ENCODE measurements at places on chromosomes 4 and X.
A peak's percentile ranks its signal among the peaks of the same experiment; 100 is the strongest.

DNA sequence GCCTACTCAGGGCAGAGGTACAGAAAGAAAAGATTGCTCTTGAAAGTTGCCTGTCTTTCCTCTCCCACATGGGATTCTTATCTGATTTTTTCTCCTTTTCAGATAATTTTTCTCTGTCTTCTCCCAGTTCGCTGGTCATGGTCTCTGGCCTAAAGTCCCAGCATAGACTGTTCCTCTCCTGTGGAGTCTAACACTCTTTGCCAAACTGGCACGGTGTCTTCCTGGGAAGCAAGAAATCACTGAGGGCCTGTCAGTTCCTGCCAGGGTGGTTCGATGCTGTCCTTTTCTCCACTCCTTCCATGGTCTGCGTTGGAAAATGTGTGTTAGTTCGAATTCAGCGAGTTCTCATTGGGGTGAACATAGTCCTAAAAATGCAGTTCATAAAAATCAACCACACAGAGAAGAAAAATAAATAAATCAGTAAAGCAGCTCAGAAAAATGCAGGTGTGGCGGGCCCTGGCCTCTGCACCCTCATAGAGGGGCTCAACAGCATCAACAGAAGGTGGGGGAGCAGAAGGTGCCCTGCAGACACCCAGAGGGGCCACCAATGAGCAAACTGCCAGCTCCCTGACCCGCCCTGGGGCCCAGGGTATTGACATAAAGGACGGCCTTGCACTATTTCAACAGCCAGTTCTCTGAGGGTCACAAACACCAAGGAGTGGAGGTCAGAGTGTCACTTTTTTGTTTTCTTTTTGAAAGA, 2.1 kb downstream of the RGN start:
- no peak overlapping the region for H3K4me3 ChIP-seq
- no peaks in the 10 kb centered on the region for H3K4me1 ChIP-seq
- DNase-seq: no peak
- no peak overlapping the region for H3K27ac ChIP-seq

GRCh38 chr4:1967512-1968149, 41.1 kb downstream of the NELFA start:
- H3K27me3 ChIP-seq: no peaks in the 10 kb centered on the region
- H3K36me3 ChIP-seq: peaks cover 63% of the 10 kb centered on the region
- DNase-seq: no peak
- no peaks in the 10 kb centered on the region for H3K4me1 ChIP-seq

GRCh38 chr4:146437778-146438177, 84.0 kb downstream of the SLC10A7 start:
- no peak for DNase-seq
- peaks cover 7% of the 10 kb centered on the region for H3K36me3 ChIP-seq

GRCh38 chrX:3791449-3791848, 78.0 kb upstream of the PRKX start:
- no peaks in the 10 kb centered on the region for H3K36me3 ChIP-seq
- no peak overlapping the region for H3K27ac ChIP-seq
- H3K27me3 ChIP-seq: peaks cover 12% of the 10 kb centered on the region
- no peak for DNase-seq
- peaks cover 2% of the 10 kb centered on the region for H3K4me1 ChIP-seq

DNA sequence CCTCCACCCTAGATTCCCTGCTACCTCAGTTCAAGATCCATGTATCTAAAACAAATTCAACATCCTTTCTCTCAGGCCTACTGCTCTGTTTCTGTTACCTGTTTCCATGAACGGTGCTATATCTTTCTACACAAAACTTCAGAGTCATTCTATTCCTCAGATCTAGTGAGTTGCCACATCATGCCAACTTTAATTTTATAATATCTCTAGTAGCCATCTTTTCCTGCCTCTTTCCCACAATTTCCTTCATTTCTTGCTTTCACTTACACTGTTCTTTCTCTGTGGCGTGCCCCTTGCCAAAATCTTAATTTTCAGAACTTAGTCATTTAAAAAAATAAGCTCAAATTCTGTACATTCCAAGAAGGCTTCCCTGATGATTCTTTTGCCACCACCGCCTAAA, 15.2 kb downstream of the GUCY1A1 start:
- H3K27me3 ChIP-seq: peaks cover under 1% of the 10 kb centered on the region
- no peaks in the 10 kb centered on the region for H3K36me3 ChIP-seq
- H3K4me3 ChIP-seq: no peak overlapping the region
- no peak overlapping the region for H3K27ac ChIP-seq
- DNase-seq: no peak

DNA sequence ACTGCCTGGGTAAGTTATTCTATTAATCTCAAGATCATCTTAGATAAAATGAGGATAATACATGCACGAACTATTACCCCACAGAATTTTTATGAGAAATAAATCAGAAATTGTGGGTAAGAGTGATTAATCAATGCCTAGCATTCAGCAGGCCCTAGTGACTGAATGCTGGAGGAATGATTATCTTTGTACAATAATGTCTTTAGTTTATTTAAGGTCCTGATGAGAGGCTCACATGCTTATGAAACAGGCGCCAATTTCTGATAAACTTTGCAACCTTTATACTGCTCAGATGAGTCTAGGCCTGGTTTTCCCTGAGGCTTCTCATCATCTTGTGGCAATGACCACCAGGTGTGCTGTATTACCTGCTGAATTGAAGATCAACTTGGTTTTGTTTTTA, 27.8 kb upstream of the BMP2K start:
- no peaks in the 10 kb centered on the region for H3K27me3 ChIP-seq
- no peaks in the 10 kb centered on the region for H3K36me3 ChIP-seq
- DNase-seq: no peak
- H3K27ac ChIP-seq: no peak overlapping the region
- H3K4me3 ChIP-seq: no peak overlapping the region

- no peak overlapping the region for H3K4me3 ChIP-seq
- DNase-seq: no peak
- no peak overlapping the region for H3K27ac ChIP-seq
Observed at GRCh38 chrX:136221851-136222513, 29.2 kb downstream of the MAP7D3 start.

- H3K27ac ChIP-seq: no peak overlapping the region
- H3K27me3 ChIP-seq: peaks cover 38% of the 10 kb centered on the region
- DNase-seq: no peak
- no peak overlapping the region for H3K4me3 ChIP-seq
- no peaks in the 10 kb centered on the region for H3K36me3 ChIP-seq
- H3K4me1 ChIP-seq: no peaks in the 10 kb centered on the region
Observed at GRCh38 chr4:52081216-52081615, 30.1 kb downstream of the SPATA18 start.

DNA sequence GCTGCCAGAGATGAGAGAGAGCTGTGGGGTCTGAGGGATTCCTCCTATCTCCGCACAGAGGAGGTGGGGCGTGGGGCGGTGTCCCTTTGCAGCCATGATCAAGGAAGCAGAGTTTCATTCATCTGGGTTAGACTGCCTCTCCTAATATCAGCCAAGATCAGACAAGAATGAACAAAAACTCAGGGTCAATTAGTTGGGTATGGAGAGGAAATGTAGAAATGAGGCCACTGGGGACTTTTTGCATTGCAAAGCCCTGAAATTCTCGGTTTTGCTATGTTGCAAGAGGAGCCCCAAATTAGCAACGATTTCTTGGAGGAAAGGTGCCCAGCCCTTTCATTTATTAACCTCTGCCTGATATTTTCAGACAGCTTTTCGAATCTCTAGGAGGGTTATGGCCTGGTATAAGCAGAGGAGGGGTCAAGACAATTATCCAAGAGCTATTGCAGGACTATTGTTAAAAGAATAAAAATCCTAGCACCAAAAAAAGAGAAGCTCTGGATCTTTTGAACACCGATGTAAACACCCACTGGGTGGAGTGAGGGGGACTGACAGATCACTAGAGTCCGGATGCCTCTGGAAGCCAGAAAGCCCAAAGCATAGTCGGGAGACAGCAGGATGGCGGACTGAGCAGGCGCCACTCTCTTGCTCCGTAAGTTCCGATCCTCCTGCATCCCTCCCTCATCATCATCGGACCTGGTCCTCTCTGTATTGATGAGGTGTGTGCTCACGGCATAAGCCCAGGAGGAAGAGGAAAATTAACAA, 34.4 kb upstream of the ACSL1 start:
- no peaks in the 10 kb centered on the region for H3K36me3 ChIP-seq
- no peak for DNase-seq
- H3K27me3 ChIP-seq: no peaks in the 10 kb centered on the region

DNA sequence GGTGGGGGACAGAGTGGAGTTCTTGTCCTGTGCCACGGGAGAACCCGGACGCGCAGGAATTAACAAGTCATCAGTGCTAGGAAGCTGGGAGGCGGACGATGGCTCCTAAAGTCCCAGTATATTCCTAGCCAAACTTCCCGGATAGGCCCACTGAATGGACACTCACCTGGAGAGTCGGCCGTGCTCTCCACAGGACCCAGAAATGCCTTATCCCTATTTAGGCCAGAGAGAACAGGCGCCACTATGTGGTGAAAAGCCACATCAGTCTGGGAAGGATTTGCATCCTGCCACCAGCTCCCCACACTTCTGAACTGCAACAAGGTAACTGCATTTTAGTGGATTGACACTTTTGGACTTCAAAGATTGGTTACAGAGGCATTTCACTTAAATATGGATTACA, 1.1 kb downstream of the CFAP299 start:
- H3K27ac ChIP-seq: no peak overlapping the region
- H3K4me3 ChIP-seq: peak overlapping the region; percentile 90
- peaks cover under 1% of the 10 kb centered on the region for H3K36me3 ChIP-seq
- H3K4me1 ChIP-seq: peaks cover 15% of the 10 kb centered on the region
- peaks cover 18% of the 10 kb centered on the region for H3K27me3 ChIP-seq

DNA sequence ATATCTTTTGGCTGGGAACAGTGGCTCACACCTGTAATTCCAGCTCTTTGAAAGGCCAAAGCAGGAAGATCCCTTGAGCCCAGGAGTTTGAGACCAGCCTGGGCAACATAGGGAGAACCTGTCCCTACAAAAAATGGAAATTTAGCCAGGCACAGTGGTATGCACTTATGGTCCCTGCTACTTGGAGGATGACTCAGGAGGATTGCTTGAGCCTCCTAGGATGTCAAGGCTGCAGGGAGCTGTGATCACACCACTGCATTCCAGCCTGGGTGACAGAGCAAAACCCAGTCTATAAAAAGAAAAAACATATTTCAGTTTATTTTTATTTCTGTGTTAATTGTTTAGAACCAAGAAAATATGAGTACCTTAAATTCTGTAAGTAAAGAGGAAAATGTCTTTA, 123.7 kb downstream of the CBR4 start:
- no peak overlapping the region for H3K27ac ChIP-seq
- DNase-seq: no peak
- peaks cover 8% of the 10 kb centered on the region for H3K4me1 ChIP-seq
- H3K4me3 ChIP-seq: no peak overlapping the region

- DNase-seq: no peak
- no peaks in the 10 kb centered on the region for H3K4me1 ChIP-seq
- peaks cover 9% of the 10 kb centered on the region for H3K36me3 ChIP-seq
- no peak overlapping the region for H3K27ac ChIP-seq
- no peak overlapping the region for H3K4me3 ChIP-seq
Observed at GRCh38 chr4:153028535-153028934, 92.4 kb downstream of the FHDC1 start.

DNA sequence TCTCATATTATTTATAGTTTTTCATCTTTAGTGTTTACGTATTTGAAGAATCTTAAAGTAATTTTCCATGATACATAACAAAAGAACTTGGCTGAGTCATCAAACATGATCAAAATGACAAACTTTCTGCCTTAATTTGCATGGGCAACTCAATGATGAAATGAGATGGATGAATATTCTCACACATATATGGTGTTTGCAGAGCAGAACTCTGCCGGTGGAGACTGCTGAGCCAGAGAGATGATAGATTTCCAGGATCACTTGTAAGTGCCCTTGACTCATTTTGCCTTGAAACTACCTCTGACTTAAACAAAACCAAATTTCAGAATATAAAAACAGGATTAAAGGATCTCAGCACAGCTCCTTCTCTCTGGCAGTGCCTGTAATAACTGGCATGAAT, 38.2 kb downstream of the TRPC3 start:
- H3K4me1 ChIP-seq: no peaks in the 10 kb centered on the region
- H3K27ac ChIP-seq: no peak overlapping the region
- DNase-seq: no peak
- H3K4me3 ChIP-seq: no peak overlapping the region
- no peaks in the 10 kb centered on the region for H3K36me3 ChIP-seq

DNA sequence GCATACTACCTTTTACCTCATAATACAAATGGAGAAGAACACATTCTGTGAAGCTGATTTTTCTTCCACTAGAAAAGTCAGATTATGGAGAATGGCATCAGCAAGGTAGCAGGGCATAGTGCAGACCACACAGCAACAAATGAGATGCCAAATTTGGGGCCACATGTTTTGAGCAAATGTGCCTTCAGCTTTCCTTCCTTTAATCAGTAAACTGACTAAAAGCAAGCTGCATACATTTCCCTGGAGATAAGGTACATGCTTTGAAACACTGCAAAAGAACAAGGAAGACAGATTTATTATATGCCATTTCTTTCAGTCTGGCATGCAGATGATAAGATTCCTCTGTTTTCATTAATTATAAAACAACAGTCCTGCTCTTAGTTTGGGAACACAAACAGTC, 67.1 kb upstream of the GUCY1A1 start:
- H3K27me3 ChIP-seq: no peaks in the 10 kb centered on the region
- no peaks in the 10 kb centered on the region for H3K36me3 ChIP-seq
- H3K4me1 ChIP-seq: no peaks in the 10 kb centered on the region
- no peak overlapping the region for H3K4me3 ChIP-seq

DNA sequence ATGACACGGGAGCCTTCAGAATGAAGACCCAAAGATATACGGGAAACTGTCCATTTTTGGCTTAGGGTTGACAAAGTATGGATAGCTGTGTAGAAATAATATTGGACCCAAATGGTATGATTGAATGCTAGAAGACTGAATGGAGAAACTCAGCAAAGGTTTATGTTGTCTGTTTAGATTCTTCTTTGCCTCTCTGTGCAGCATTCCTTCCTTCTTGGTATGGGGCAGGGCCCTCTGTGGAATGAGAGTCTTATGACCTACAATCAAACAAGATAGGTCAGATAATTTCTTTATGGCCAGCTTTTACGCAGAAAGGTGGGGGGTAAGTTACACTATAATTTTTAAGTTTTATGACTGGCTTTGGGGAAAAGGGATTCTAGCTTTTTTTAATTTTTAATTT, 124.3 kb downstream of the PCDH10 start:
- H3K27me3 ChIP-seq: no peaks in the 10 kb centered on the region
- H3K4me3 ChIP-seq: no peak overlapping the region
- H3K4me1 ChIP-seq: no peaks in the 10 kb centered on the region
